ENCODE measurements at places on chromosomes 2 and 18.

DNA sequence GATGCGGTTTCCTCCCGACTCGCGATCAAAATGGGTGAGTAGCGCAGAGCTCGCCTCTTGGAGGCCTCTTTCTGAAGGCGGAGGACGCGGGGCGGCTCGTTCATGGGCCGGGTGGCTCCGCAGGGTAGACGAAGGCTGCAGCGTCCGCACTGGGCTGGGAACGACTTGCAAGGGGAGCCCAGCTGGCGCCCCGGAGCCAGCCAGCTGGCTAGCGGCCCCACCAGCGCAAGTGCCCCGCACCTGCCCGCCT, 328 bp upstream of the PASK start:
- no peak for DNase-seq

DNA sequence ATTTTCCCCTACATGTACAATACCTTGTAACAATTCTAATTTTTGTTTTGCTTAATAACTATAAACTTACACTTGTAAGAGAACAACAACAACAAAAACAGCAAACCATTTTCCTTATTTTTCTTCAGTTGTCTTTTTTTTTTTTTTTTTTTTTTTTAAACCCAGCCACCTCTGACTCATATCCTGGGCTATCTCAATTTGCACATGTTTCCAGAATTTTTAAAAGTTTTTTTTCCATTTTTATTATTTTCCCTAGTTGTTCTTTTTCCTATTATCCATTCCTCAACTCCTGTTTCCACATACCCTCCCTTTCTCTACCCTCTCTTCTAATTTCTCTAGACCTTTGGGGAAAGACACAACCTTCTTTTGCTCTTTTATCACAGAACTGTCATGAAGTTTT, 112.5 kb downstream of the EFEMP1 start:
- DNase-seq: no peak

DNA sequence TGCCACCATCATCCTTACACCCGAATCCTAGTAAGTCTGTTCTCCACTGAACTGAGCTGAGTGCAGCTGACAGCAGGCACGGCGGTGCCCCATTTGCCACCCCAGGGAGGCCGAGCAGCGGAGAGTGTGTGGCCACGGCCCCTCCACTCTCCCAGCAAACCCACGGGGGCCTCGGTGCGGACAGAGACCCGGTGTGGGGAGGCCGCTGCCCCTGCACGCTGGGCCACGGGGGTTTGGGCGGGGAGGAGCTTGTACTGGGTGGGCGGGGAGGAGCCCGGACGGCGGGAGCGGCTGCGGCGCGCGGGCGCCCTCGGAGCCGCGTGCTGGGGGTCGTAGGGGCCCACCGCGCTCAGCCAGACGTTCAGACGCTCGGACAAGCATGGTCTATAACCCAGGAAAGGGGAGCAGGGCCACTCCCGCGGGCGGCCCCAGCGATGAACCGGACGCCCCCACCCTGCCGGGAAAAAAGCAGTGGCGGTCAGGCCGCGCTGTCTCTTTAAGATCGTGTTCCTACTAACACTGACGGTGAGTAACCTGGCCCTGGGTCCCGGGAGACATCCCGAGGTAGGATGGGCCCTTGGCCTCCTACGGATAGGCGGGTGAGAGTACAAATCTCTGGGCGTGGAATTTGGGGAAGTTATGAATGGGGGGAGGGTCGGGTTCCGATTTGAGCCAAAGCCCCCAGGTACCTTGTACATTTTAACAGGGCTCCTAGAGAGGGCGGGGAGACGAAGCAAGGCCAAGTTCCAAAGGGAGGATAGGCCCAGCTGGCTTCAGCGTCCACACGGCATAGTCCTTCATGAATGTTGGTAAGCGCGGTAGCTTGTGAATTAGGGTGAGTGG, at the start of gene ITPRIPL1:
Gene ITPRIPL1, plus strand, starts transcription at position 277 of the 843 bp plus-strand sequence. Its CDS starts 523 bp downstream, at position 800.
- no peak for DNase-seq

GRCh38 chr2:176148751-176149421, 2.5 kb upstream of the HOXD4 start:
- no peak for DNase-seq

DNA sequence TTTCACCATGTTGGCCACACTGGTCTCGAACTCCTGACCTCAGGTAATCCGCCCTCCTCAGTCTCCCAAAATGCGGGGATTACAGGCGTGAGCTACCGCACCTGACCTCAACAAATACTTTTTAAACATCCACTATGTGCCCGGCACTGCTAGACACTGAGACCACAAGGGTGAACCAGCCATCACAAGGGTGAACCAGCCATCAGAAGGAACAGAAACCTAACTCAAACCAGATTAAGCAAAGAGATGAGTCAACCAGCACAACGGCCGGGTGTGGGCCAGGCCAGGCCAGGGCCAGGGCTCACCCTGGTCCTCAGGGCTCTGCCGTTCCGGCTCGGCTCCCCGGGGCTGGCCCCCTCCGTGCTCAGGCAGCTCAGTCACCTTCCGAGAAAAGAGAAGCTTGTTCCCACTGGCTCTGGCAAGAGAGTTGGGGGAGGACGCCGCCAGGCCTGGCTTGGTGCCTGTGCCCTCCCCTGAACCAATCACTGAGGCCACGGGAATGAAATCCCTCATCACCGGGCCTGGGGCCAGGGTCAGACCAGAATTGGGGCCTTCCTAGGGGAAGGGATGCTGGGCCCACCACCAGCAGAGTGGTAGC, 4.4 kb downstream of the TEX44 start:
- no peak for DNase-seq

DNA sequence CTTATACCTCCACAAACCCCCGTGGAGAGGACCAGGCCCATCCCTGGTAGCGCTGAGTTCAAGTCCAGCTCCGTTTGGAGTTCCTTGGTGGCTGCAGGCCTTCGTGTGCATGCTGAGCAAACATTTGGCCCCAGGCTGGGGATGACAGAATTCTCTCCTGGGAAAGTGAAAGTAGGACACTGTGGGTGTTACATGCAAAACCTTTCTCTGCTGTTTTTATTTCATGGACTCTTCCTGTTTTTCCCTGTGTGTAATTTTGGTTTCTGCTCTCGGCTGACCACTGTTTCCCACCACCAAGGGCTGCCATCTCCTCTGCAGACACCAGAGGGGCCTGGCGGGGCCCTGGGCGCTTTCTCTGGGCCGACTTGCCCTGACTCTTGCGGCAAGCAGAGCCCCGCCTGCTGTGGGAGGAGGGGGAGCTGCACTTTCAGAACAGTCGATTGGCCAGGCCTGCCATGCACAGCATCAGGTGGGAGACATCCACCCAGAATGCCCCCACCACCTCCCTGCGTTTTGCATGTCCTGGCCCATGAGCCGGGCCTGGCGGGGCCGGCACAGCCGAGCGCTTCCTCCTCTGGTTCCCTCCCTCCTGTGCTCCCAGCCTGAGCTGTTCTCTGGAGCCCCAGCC, 102.4 kb downstream of the CABLES1 start:
- peak; percentile 53 for DNase-seq

- DNase-seq: peak; percentile 2
These were observed 90.0 kb upstream of the TNP1 start for GRCh38 chr2:216949700-216950413.

DNA sequence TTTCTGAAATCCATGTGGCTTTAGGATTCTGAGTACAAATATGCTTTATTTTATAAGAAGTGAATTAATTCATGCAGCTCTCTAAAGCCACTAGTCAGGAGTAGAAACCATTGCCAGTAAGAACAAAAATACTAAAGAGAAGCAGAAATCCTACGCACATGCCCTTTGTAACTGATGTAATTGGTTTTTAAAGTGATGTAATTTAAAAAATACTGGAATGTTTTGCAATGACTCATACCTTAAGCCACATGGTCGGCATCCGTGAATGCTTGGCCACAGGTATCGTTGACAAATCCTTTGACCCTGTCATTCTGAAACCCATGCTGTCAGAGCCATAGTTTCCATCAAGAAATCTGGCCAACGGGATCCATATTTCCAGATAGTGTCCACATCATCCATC, 213.3 kb downstream of the ACKR3 start:
- DNase-seq: no peak

- DNase-seq: no peak
These were observed 419 bp upstream of the GPR55 start for GRCh38 chr2:230925443-230925878.

GRCh38 chr2:159230145-159230877, 56.2 kb downstream of the WDSUB1 start:
- DNase-seq: no peak

- DNase-seq: no peak
These were observed 519 bp downstream of the METTL4 start for GRCh38 chr18:2570772-2571199.

DNA sequence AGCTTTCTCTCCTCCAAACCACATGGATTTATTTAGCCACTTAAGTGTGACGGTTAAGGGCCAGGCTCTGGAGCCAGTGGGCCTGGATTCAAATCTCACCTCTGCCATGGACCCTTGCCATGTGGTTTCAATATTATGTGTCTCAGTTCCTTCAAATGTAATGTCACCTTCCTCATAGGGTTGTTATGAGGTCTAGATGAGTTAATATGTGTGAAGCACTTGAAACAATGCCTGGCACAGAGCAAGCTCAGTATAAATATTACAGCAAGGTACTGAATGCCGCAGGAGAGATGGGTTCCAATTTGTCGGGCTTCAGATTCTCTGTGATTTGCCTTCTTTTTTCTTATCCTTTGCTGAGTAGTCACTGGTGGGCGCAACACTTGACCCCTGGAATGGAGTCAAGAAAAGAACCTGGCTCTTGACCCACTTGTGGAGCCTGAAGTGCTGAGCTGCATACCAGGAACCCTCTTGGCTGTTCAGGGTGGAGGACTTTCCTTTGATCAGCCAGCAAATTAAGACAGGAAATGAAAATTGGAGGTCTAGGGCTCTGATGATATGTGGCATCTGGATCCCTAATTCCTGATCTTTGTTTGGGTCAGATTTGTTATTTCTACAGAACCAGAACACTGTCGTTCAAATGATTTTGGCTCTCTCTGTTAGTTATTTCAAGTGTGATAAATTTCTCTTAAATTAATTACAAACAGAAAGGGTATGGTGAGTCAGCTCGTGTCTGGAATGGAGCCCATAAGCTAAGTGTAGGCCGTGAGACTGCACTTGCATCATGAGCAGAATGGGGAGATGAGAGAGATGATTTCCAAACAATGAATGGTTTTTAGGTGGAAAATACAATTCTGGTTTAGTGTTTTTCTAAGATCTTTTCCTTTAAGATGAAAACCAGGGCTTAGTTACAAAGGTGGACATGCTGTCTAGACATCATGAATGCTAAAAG, 293.0 kb downstream of the KCNS3 start:
- DNase-seq: no peak

- DNase-seq: no peak
These were observed 121.5 kb upstream of the CDCA7 start for GRCh38 chr2:173232956-173233744.

DNA sequence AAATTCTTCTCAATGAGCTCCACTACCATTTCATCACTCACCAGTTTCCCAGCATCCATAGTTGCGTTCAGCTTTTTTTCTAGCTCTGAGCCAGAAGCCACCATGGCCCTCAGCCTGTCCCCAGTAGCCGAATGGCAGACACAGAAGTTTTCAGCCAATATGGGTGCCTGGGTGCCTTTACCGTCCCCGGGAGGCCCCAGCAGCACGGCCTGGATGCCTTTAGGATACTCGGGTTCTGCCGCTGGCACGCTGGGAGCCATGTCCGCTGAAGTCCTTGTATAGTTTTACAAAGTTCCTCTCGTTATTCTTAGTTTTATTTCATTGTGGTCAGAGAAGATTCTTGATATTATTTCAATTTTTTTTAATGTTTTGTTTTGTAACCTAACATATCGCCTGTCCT, 187.2 kb downstream of the MEMO1 start:
- DNase-seq: no peak

DNA sequence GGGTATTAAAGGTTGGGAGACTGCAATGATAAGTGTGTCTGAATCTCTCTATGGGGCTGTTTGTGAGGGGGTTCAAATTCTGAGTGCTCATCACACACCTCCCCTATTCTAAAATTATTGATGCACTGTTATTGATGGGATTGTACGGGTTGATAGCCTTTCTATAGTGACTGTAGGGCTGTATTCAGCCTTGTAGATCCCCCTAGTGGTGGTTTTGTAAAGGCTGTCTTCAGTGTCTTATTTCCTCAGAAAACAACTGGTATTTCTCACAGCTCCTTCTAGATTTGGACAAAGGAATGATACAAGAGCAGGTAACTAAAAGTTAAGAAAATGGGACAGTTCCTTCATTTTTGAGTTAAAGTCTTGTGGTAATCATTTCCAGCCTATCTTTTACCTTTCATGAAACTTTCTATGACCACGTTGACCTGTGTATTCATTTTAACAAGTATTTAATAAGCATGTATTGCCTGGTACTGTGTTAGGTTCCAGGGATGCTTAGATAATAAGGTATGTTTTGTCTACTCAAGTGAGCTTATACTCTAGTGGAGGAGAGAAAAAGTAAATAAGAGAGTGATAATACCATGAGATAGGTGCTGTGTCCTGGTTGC, 21.2 kb downstream of the SMAD4 start:
- DNase-seq: no peak

- DNase-seq: no peak
These were observed 57.9 kb upstream of the EPAS1 start for GRCh38 chr2:46239175-46239846.

- DNase-seq: no peak
These were observed 2.3 kb downstream of the PPM1B start for GRCh38 chr2:44171018-44171417.

DNA sequence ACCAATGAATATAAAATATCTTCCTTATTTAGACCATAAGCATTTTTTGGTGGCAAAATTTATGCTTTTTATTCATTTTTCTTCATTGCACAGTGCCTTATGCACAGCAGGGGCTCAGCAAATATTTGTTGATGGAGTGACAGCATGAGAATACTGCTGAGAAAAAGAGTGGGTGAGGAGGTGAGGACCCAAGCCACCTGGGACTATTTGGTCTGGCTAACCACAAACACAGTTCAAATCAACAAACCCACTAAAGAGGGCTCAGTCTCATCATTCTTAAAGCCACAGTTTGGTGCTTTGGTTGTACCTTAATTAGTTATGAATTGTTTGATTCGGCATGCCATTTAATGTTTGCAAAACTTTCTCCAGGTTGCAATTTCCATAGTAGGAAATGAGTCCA, 183.5 kb upstream of the ZNF521 start:
- DNase-seq: peak; percentile 41

- no peak for DNase-seq
These were observed 85.1 kb upstream of the ATL2 start for GRCh38 chr2:38462121-38462661.

DNA sequence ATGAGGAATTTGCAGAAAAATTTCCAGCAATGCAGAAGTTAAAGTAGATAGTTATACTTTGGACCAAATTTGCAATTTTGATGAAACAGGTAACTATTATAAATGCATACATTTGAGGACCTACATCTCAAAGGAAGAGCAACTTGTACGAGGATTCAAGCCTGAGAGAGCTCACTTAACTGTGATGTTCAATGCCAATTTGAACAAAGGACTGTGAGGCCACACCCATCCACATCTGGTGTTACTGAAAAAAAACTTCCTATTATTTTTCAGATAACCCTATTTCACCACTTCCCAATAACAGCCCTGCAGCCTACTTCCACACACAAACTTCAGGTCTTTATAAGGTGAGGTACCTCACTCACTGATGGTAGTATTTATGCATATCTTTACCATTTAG, 203.5 kb upstream of the NABP1 start:
- DNase-seq: no peak
